ENCODE measurements at places on chromosomes 3 and 15.

DNA sequence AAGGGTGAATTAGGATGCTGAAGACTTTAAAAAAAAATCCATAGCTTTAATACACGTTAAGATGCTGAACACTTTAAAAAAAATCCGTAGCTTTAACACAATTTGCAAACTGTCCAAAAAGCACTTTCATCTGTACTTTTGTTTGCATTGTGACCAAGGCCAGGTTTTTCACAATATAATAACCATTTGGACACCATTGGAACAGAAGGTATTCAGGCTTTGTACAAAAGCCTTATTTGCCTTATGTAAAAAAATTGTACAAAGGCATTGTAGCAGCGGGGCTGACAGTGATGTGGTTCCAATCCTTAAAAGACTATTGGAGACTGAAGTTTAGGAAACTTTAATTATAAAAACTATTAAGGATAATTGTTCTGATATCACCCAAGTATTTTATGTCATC is 15.2 kb upstream of the ICE2 start:
- DNase-seq, result no peak

DNA sequence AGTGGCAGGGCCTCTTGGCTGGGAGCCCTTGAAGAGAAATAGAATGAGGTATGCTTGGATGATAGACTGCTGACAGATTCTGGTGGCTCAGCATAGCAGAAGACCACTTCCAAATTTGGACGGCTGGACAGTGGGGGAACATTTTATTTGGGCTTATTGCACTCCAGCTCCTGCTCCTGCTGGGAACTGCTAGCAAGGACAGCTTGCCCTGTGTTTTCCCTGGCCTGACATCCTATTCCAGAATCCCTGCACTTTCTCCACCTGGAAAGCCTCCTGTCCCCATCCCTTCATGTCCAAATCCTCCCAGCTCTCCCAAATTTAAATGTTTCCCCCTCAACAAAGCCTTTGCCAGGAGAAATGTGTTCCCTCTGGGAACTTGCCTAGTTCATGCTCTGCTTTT is 9.8 kb upstream of the COLQ start:
- no peak for DNase-seq

- peak; percentile 37 for DNase-seq
These were observed 39.3 kb downstream of the BDH1 start for GRCh38 chr3:197516517-197516889.

- DNase-seq, result no peak
These were observed 8.0 kb downstream of the CHD2 start for GRCh38 chr15:92907896-92908712.

DNA sequence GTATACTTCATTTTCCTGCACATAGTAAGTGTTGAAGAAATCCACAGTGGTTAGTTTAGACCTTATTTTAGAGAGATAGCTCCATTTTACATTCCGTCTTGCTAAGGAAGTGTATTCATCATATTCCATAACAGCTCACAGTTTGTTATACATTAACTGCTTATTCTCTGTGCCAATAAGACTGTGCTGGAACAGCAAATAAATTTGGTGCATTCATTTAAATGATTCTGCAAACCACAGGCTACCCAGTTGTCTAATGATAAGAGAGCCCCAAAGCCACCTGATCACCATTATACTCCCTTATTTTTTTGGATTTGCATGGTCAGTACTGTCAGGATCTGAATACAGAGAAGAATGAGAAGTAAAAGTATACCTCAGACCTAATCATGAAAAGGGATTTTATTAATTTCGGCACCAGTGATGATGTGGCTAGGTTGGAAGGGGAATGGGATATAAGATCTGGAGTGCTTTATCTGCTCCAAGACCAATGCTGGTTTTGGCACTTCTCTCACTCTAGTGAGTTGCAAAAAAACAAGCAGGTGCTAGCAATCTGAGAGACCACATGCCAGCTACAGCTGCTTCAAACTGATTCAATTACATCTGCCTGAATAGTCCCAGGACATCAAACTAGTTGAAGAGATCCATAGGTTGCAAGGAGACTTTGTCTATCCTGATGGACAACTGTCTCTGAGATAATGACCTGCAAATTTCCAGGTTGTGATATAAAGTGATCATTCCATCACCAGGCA is 254.8 kb downstream of the ZBTB20 start:
- no peak for DNase-seq

- no peak for DNase-seq
These were observed 84.7 kb upstream of the GOLGA8J start for GRCh38 chr15:29998033-29998432.

Data from activated naive CD8-positive, alpha-beta T cell treated with anti-CD3 and anti-CD28 coated beads for 36 hours (primary cell).